Smooth muscle cell of the coronary artery (primary cell): ENCODE measurements at places on chromosomes 7 and 10. TPM values are rescaled to one million over a fixed set of nuclear protein-coding genes. Genes with fewer than 3 reads are reported as not detected.

Gene FAM170B
- total RNA-seq: not detected in 2 replicates

Gene HNRNPF
- 215 and 341 TPM in 2 replicates for total RNA-seq

Gene SYT15B
- total RNA-seq: 0.30 TPM in 1 of 2 replicates, not detected in the other

Gene LGI1
- not detected in 2 replicates for total RNA-seq

Gene ITIH2
- total RNA-seq: not detected in 2 replicates

Gene CUBN
- 0.68 and 3.4 TPM in 2 replicates for total RNA-seq

Gene UCMA
- not detected in 2 replicates for total RNA-seq

Gene EN2
- total RNA-seq: under 0.01 TPM in 1 of 2 replicates, not detected in the other

Gene FAM237B
- not detected in 2 replicates for total RNA-seq

Gene SPDYE5
- total RNA-seq: 0.12 TPM in 1 of 2 replicates, not detected in the other

Gene KCNMA1
- 9.8 and 44.0 TPM in 2 replicates for total RNA-seq

Gene DRGX
- not detected in 2 replicates for total RNA-seq

Gene MORN4
- 4.2 and 8.1 TPM in 2 replicates for total RNA-seq

Gene GRID2IP
- not detected in 2 replicates for total RNA-seq

Gene MMD2
- total RNA-seq: not detected in 2 replicates

Gene CEP55
- 0.47 and 10.1 TPM in 2 replicates for total RNA-seq

Gene HMX2
- not detected in 2 replicates for total RNA-seq

Gene MKX
- 0.08 and 0.94 TPM in 2 replicates for total RNA-seq

Gene CPVL
- total RNA-seq: 0.08 and 1.9 TPM in 2 replicates
